Suppressor macrophage treated with lipopolysaccharide for 4 hours (primary cell): ENCODE measurements at places on chromosomes 7 and 10.
A peak's percentile ranks its signal among the peaks of the same experiment; 100 is the strongest.

DNA sequence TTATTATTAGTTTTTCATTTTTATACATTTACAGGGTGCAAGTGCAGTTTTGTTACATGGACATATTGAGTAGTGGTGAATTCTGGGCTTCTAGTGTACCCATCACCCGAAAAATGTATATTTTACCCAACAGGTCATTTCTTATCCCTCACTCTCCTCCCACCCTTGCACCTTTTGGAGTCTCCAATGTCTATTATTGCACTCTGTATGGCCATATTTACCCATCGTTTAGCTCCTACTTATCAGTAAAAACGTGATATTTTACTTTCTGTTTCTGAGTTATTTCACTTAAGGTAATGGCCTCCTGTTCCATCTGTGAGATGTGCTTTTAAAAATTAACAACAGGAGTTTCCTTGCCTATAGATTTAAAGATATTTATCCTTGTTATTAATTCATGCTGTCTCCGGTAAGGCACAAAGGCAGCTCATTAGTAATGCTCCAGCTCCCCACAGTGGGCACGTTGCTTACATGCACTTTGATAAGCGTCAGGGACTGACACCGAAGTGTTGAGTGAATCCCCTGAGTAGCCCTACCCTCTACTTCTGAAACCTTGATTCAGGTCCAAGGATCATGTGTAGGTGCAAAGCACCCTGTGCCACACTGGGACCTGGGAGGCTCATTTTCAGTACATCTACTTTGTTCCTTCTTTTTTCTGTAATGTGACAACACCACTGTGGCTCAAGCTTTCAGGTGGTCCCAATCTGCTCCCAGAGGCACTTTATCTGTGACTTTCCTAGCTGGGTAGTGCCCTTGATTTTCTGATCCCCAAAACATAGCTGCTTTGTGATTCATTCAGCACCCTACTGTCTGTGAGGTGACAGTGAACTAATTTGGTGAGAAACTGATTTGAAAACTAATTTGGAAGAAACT is 27.3 kb downstream of the HYAL4 start:
- DNase-seq, result peak; percentile 64

DNA sequence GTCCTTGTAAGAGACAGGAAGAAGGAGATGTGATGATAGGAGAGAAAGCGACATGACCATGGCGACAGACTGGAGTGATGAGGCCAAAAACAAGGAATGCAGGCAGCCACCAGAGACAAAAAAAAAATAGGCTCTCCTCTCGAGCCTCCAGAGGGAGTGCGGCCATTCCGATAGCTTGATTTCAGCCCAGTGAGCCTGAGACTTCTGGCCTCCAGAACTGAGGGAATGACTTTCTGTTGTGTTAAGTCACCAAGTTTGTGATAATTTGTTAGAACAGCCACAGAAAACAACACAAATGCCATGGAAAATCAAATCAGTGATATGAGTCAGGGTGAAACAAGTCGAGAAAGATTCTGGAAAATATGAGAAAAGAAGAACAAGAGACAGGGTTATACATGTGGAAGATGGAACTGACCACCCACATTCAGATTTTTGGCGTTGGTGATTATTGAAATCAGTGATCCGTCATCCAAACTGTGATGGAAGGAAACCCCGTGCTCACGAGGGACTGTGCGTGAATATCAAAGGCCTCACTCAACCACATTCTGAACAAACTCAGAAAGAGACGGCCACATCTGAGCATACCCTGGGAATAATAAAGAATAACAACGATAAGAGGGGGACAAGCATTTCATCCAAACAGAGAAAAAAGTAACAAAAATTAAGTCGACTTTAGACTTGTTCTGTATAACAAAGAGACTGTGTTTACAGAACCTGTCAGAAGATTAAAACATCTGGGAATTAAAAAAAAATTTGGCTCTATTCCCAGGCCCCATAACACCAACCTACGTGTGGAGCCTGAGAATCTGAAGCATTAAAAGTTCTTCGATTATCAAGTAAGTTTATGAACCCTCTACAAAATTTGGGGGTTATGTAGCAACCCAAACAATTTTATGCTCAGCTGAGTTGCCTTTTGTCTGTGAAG is 72.1 kb downstream of the EEPD1 start:
- no peak for DNase-seq

DNA sequence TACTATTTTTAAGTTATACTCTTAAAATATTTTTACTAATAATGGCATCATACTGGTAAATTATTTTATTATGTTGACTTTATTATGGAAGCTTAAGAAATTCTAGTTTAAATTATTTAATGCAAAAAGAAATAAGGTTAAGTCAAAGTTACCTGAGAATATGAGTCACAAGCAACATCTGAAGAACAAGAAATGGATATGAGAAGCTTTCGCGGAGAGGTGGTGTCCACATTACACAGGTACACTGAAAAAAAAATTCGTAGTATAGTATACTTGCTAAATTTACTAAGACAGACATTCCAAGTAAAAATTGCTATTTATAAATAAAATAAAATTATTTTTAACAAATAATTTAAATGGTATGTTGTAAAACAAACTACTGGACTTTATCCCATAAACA is 143.8 kb downstream of the AVL9 start:
- DNase-seq, result no peak

DNA sequence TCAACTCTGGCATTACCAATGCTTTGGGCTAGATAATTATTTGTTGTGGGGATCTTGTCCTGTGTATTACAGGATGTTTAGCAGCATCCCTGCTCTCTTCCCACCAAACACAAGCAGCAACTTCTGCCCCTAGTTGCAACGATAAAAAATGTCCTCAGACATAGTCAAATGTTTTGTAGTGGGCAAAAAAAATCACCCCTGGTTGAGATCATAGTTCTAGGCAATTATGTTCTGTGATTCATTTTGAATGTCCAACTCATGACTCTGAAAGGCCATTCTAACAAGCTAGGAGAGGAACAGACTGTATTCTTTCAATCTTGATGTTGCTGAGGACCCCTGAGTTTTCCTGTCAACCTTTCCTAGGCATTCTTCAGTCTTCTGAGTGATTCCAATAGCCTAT is 79.5 kb downstream of the RTKN2 start:
- DNase-seq, result no peak

DNA sequence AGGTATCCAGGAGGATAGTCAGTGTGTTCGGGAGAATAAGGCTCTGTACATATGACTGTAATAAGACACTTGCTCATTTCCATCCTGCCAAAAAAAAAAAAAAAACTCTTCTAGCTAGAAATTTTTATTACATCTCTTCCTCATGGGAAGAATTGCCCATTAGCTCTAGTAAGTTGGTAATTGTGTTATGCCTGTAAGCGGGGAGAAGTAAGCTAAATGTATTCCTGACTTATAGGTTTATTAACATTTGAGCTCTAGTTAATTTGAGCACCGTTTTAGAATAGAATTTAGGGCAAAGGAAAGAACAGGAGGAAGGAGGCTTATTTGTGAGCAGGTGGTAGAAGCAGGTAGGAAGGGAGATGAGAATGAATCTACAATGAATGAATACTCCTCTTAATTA is 1210.6 kb downstream of the SORCS1 start:
- DNase-seq, result no peak

DNA sequence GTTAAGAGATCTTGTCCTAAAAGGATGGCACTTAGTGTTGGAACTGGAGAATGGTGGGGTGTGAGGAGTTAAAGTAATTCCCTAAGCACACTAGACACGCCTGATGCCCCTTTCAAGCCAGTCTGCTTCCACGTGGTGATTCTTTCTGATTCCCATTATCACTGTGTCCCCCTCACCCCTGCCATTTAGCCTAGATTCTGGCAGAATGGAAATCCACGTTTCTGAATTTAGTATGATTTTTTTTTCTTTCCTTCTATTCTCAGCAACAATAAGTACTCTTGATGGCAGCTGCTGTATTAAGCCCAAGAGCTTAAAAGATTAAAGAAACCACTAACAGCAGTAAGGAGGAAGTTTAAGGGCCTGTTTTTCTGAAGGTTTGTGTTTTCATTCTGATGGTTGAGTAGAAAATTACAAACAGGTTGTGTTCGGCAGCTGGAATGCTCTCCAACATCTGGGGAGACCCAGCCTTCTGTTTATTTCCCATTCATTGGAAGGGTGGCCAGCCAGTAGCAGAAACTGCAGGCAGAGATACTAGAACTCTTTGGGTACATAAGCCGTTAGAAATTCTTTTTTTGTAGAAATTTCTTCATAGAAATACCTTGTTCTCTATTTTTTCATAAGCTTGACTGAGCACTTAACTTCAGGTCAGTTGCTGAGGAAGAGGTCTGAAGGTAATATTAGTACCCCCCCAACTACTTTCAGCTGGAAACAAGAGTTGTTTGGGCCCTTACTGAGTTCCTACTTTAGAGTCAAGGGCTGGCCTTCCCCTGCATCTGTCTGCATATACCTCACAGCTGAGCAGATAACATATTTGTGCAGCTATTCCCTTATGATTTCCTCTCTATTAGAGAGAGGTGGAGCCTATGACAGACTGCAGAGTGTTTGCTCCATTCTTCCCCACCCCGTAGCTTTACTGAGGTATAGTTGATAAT is 355.1 kb downstream of the AUTS2 start:
- DNase-seq, result no peak

DNA sequence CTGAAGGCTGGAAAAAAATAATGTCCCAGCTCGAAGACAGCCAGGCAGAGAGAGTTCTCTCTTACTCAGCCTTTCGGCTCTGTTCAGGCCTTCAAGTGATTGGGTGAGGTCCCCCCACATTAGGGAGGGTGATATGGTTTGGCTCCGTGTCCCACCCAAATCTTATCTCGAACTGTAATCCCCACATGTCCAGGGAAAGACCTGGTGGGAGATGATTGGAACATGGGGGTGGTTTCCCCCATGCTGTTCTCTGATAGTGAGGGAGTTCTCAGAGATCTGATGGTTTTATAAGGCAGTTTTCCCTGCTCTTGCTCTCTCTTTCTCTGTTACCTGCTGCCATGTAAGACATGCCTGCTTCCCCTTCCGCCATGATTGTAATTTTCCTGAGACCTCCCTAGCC is 36.6 kb upstream of the LEP start:
- no peak for DNase-seq

- no peak for DNase-seq
Observed at GRCh38 chr10:49056356-49056755, 59.0 kb downstream of the VSTM4 start.

DNA sequence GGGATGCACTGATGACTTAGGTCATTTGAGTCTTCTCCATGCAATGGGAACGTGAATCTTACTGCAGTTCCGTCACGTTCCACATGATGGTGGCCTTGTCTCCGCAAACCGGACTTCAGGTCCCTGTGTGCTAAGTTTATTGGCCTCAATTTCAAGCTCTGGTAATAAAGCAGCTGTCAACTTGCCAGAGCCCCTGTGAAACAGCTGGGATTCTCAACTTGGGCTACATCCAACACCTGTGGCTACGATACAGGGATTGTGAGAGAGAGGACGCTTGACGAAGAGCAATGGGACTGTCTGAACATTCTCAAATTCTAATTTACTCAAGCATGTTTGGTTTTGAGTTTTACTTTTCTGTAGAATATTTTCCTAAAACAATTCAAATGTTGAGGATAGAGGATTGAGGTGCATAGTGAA is 174.2 kb downstream of the PTN start:
- DNase-seq, result no peak

DNA sequence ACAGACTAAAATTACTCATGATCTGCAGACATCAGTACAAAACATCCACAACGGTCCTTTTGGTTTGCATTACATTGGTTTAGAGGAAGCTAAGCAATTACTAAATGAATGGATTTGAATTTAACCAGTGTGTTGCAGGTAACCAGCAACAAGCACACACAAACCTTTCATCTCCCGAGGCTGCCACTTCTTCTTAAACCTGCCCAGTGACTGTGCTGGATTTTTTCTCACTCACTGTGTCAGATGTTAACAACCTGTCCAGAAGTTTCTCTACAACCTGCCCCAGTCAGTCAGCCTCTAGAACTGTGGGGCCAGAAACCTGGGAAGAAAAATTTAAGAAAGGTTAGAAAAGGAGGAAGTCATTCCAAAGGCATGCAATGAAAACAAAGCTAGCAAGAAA is 2.4 kb upstream of the MEOX2 start:
- no peak for DNase-seq

DNA sequence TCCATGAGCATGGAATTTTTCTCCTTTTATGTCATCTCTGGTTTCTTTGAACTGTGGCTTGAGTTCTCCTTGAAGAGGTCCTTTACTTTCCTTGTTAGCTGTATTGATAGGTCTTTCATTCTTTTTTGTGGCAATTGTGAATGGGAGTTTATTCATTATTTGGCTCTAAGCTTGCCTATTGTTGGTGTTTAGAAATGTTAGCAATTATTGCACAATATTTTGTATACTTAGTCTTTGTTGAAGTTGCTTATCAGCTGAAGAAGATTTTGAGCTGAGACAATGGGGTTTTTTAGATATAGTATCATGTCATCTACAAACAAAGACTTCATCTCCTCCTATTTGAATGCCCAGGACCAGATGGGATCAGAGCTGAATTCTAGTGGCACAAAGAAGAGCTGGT is 1143.8 kb downstream of the XPNPEP1 start:
- DNase-seq, result no peak

DNA sequence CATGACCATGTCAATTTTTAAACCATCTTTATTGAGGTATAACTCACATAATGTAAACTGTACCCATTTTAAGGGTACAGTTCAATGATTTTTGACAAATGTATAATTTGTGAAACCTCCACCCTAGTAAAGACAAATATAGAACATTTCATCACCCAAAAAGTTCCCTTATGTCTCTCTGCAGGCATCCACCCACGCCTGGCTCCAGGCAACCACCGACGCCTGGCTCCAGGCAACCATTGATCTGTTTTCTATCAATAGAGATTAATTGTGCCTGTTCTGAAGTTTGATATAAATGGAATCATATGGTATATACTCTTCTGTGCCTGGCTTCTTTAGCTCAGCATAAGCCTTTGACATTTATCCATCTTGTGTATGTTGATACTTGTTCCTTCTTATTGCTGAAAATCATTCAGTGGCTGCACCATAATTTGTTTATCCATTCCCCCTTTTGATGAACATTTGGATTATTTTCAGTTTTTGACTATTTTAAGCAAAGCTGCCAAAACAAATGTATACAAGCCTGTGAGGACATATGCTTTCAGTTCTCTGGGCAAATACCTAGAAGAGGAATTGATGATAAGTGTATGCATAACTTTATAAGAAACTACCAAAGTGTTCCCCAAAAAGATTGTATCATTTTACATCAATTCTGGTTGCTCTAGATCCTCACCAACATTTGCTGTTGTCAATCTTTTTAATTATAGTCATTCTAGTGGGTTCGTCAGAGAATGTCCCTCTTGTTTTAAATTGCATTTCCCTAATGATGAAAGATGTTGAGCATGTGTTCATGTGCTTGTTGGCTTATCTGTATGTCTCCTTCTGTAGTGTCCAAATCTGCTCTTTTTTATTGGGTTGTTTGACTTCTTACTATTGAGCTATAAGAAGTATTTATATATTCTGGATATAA is 55.7 kb upstream of the HECTD2 start:
- no peak for DNase-seq

DNA sequence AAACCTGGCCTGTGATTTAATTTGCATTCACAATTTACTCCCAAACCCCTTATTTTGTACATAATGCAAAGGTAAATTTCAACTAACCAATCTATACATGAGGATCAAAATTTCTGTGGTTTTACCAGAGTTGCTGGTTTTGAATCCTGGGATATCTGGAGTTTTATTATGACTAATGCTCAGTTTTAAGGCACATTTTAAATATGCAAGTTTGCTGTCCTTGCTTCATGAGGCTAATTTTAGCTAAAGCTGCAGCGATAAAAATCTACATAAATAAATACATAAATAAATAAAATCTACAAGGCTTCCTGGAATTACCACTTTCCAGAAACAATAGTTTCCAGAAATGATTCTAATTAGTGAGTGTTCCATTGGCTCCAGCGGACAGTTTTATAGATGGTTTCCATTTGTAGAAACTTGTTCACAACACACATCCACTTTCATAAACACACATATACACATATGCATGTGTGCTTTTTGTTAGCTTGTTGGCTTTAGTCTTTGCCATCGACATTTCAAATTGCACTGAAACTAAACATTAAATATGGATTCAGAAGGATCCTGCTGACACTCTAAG is 339.5 kb upstream of the NRP1 start:
- DNase-seq, result no peak
